ENCODE measurements at places on chromosomes 3 and 15.

- DNase-seq = no peak
These were observed 139.3 kb downstream of the ADAMTS17 start for GRCh38 chr15:100202309-100202960.

GRCh38 chr15:41823502-41823901 lies 4.4 kb upstream of the JMJD7 start:
- DNase-seq = no peak

- no peak for DNase-seq
These were observed 58.1 kb downstream of the TMEM39A start for GRCh38 chr3:119405315-119405714.

DNA sequence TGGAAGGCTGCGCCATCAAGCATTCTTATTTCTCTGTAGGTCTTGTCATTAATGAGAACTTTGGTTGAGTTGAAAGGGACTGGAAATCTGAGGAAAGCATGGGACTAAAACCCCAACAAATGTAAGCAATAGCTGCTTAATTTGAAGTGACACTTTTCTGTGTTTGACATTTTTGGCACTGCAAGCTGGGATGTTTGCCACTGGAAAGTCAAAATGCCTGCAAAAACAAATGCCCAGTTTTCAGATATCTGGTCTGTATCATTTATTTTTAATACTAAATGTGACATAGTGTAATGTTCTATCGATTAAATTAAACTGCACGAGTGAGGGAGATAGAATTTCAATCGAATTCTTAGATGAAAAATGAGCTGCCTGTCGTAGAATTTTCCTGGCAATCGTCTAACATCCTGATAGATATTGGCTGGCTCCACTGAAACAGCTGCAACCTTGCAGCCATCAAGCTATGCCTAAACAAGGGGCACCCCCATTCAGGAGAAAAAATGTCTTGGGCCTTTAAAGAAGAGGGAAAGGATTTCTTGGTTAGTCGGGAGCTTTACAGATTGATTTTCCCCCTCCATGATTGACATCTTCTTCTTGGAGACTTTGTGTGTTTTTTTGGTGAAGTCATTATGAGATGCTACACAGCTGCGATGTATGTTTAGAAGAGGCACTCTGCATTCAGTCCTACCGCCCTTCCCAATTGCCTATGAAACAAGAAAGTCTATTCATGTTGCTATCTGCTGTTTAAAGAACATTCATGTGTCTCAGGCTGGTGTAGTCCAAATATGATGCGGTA lies 316.7 kb upstream of the TBL1XR1 start:
- DNase-seq = no peak

- no peak for DNase-seq
These were observed 213.9 kb downstream of the OCA2 start for GRCh38 chr15:27885201-27885600.

- no peak for DNase-seq
These were observed at the start of gene SPINT1 for GRCh38 chr15:40843885-40844695. Gene SPINT1 (plus strand): TSS chr15:40844048. CDS start chr15:40844555, 507 bp downstream.

- no peak for DNase-seq
These were observed 270.7 kb upstream of the SLITRK3 start for GRCh38 chr3:165466856-165467255.

- DNase-seq = no peak
These were observed 76.1 kb downstream of the SYNPR start for GRCh38 chr3:63354160-63354559.

GRCh38 chr3:133927540-133928066 lies 31.9 kb upstream of the RAB6B start:
- no peak for DNase-seq

GRCh38 chr3:180306691-180307090 lies 270.0 kb upstream of the PEX5L start:
- no peak for DNase-seq

- DNase-seq = no peak
These were observed 222.7 kb upstream of the PLSCR5 start for GRCh38 chr3:146827836-146828235.

DNA sequence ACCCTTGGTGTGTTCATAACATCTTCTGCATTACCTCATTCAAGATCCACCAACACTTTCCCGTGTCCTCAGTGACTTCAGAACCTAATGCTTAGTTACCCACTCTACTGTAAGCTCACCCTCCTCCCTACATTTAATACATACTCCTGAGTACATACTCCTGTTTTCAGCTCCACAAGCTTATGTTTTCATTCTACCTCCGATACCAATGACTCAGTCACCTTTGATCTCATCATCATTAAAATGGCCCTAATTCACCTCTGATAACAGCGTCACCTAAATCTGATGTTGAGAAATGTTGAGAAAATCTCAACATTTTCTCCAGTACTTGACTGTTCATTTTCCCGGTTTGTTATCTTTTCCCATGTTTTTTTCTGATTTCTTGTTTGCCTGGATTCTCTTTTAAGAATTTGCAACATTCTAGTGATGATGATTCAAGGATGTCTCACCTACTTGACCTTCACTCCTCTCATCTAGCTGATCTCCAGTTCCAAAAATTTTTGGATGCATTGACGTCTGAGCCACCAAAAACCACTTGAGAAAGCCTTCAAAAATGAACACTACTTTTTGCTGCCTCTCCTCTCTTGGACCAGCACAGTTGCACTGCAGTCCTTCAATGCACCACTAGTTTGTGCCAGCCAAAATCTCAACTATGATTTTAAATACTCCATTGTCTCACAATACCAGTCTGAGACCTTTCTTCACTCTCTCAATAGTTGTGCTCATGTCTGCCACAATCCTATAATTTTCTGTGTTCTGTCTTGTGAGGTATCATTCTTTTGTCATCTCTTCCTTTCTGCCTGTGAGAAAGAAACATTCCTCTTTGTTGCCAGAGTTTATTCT lies 220.7 kb upstream of the SEMA6D start:
- DNase-seq = no peak

- DNase-seq = no peak
These were observed 442.4 kb upstream of the BCHE start for GRCh38 chr3:166279636-166280035.
